NCI-H1048 (cell line): ENCODE measurements at places on chromosomes 2 and 18.

DNA sequence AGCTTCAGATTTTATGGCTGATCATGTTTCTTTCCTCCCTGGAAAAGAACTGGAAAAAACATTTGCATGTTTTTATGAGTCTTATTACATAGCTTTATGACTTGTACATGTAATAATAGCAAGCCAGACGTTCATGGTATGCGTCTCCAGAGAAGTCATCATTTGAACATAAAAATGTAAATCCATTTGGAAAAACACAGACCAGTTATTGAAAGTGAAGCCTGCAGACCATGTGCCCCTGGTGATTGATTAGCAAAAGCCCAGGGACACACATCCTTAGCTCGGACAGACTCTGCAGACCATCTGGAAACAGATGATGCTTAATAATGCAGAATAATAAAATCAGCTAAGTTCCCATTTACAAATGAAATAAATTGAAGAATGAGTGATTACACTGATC, 283.1 kb downstream of the TDRD15 start:
- DNase-seq, result peak; percentile 64

DNA sequence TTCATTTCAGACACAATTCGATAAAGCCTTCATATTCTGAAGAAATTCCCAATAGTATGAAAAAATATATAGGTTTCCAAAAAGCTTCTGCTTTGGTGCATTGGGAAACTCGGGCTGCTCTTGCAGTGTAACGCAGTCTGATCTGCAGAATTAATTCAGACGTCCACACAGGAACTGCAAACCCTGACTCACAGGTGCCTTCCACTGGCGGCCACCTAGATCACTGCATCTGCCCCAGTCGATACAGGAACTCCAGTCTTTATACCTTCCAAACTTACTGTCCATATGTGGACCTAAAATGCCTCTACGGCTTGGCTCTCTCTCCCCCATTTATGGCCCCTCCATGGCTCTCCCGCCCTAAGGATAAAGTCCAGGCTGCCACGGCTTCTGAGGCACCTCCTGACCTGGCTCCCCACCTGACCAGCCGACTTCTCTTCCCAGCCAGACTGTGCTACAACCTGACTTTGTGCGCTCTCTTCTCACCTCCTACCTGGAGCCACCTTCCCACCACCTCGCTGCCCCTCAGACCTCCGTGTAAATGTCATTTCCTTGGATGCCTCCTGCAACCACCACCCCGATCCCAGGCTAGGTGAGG, 39.7 kb downstream of the L3MBTL4 start:
- no peak for DNase-seq

GRCh38 chr18:24031916-24032315, 17.4 kb downstream of the TTC39C start:
- DNase-seq, result no peak

GRCh38 chr2:188495969-188496431, 204.3 kb downstream of the GULP1 start:
- DNase-seq, result no peak

DNA sequence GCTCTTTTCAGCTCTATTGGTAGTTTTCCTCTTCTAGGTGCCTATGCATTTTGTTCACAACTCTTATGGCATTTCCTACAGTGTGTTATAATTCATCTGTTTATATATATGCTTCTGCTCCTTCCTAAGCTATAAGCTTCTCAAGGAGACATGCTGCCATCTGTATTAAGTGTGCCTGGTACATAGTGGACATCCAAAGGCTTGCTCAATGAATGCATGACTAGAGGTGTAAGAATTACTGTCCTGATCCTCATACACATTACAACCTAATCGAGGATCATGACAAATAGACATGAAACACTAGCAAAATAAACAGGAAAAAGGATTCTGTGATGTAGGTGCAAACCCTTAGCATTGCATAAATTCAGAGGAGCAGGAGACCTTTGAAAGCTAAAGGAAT, 50.2 kb downstream of the CDC42EP3 start:
- DNase-seq, result no peak

DNA sequence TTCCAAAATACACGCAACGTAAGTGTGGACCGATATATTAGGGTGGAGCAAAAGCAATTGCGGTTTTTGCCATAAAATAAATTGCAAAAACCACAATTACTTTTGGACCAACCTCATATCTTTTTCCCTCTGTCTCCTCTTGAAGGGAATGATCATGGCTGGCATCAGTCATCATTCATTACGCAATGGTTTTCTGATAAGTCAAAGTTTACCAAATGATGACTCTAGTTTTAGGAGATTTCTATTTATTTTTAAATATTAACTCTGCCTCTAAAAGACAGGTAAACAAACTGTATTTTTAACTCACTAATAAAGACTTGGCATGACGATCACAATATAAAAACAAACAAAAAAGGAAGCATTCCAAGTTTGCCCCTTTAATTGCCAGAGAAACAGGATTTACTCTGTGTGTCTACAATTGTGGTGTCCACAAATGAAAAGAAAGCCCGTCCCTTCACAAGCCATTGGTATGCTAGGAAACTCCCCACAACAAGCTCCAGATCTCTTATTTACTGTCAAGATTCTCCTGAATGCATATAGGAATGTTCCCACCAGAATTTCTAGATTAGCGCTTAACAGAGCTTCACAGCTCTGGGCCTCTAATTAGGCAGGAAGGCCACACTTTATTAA, 61.3 kb downstream of the IRS1 start:
- DNase-seq, result no peak

DNA sequence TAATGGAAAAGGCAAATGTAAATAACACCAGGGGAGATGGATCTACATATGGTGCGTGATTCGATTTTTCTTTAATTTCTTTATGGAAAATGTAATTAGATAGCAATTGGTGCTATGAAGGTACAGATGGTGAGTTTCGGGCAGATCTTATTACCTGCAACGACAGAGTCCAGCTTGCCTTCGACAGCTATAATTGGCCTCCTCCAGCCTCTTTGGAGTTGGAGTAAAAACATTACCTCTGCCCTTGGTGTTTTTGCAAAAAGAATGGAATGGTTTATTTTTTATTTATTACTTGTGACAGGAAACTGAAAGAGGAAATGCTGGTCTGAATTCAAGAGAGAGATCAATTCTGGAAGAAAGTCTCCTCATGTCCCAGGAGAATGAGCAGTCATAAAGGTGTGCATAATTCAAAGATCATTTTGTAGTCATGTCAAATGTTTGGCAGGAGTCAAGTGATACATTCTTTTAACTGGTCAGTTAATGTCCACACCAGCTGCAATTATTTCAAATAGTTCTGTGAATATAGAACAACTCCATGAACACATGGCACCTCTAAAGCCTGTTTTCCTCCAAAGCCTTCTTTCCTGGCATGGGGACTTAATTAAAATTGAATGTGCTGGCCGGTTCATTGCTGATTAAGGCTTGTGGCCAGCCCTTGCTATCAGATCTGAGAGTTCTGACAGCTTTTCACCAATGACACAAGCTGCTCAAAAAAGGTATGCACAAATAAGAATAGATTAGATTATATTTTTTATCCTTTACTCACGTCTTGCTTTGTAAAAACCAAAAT, 46.9 kb upstream of the KCNH7 start:
- no peak for DNase-seq

DNA sequence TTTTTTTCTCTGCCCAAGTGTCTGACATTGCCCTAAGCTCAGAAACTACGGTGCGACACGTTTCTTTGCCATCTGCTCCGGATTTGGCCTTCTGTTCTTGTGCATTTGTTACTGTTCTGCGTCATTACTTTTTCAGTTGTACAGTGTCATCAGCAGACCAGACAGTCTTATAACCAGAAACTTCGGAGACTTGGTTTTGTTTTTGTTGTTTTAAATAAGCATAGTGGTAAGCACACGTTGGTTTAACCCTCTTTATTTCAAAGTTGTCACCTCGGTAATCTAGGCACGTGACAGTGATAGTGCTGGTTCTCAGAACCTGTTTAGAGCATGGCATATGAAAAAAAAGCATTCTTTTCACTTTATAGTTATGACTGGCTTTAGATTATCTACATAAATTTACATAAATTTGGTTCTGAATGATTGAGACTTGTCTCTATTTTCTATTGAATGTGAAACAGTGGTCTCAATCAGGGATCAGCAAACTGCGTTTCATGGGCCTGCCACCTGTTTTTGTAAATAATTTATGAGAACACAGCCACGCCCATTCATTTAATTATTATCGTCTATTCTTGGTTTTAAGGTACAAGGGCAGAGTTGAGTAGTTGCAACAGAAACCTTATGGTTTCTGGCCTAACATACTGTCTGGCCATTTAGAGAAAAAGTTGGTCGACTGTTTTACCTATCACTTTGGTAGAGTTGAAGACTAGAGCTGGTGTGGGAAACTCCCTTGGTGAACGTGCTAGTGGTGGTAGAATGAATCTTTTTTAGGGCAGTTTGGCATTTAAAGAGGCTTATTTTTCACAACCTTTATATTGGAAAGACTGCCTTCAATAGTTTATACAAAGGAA, 106.5 kb downstream of the ZNF532 start:
- DNase-seq, result no peak

GRCh38 chr2:230721712-230722111, 9.1 kb downstream of the CAB39 start:
- no peak for DNase-seq
